ENCODE measurements at places on chromosomes 11 and 22.

- DNase-seq: no peak
These were observed 140.5 kb downstream of the TRIM44 start for GRCh38 chr11:35803115-35803514.

GRCh38 chr22:27378311-27378800, 423.2 kb downstream of the MN1 start:
- DNase-seq: peak; percentile 45

- DNase-seq: no peak
These were observed 591.2 kb downstream of the INSC start for GRCh38 chr11:15705891-15706290.

DNA sequence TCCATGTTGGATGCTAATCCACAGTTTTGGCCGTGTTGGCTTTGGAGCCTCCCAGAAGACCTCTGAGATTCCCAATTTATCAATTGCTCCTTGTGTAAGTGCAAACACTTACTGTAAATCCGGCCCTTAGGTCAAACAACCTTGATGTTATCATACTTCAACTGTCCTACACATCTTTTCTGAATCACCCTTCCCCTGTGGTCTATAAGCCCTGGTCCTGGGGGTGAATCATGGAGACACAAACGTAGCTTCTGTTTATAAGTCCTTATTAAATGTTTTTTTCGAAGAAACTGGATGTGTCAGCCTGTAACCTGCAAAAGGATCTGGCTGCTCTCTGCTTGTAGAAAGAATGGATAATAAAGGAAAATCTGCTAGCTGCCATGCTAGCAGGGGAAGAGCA, 1.7 kb upstream of the IL10RA start:
- DNase-seq: no peak

DNA sequence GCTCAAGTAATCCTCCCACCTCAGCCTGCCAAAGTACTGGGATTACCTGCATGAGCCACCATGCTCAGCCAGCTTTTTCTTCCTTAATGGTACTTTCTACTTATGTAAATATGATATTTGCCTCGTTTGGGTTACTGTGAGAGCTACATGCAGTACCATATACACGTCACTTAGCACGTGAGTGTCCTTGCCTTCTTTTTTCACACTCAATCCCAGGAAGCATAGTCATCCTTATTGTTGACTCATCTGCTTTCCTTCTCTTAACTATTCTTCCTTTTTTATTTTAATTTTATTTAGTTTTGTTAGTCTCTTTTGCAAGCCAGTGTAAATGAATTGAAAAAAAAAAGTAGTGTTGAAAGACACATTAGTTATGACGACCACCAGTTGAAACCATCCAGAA, 205.9 kb downstream of the HIPK3 start:
- no peak for DNase-seq

DNA sequence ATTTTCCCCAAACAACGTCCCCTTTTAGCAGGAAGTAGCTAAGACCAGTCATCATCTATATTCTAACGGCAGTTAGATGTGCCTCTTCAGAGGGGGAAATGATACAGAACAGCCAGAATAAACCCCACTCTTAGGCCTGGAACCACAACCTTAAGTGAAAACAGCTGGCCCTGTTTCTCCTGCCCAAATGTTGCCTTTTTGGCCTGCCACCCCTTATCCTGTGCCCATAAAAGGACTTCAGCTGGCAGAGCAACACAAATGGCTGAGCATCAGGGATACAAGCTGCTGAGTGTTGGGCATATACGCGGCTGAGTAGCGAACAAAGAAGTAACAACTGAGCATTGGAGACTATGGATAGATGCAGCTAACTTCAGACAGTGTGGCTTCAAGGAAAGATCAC, 1491.4 kb downstream of the LRRC4C start:
- no peak for DNase-seq

DNA sequence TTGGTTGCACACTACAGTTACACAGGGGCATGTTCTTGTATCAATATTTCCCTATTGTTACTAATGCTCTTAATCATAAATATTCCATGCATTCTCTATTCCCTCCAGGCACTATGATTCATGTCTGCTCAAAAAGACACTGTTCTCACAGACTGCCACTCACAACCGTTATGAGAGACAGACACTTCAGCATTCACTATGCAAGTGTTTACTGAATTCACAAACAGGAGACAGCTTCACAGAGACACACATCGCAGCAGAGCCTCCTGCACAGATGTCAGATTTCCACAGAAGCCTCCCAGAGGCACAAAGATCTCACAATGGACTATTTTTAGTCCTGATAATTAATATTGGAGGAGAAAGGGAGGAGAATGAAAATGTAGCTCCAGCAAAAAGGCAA, 930.4 kb downstream of the OPCML start:
- DNase-seq: no peak

DNA sequence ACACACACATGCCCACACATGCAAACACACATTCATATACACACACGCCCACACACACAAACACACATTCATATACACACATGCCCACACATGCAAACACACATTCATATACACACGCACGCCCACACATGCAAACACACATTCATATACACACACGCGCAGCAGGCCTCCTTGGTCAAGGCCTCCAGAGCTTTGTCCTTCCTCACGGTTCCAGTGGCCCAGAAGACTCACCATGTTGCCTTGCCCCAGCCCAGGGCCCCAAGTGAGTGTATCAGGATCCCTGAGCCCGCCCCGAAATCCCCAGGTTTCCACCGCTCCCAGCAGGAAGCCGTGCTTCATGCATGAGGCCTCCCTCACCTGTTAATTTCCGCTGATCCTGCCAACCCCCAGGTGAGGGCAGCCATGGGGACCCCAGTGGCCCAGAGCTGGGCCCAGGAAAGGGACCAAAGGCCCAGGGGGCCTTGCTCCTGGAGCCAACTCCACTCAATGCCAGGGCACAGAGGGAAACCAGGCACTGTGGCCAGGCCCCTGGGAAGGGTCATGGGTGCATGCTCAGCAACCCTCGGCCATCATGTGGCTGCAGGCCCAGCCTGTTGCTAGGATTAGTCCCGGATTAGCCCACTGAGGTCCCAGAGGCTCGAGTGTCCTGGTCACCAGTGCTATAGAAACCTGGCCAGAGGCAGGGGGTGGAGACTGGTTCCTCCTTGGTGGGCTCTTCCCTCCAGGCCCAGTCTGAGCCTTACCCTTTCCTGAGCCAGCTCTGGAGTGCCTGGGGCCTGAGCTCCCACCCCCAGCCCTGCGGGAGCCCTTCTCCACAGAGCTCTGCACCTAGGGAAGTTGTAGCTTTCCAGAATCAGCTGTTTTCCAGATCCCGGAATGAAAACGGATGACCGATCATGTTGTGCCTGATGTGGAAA, 34.4 kb downstream of the IGF2 start:
- DNase-seq: no peak

DNA sequence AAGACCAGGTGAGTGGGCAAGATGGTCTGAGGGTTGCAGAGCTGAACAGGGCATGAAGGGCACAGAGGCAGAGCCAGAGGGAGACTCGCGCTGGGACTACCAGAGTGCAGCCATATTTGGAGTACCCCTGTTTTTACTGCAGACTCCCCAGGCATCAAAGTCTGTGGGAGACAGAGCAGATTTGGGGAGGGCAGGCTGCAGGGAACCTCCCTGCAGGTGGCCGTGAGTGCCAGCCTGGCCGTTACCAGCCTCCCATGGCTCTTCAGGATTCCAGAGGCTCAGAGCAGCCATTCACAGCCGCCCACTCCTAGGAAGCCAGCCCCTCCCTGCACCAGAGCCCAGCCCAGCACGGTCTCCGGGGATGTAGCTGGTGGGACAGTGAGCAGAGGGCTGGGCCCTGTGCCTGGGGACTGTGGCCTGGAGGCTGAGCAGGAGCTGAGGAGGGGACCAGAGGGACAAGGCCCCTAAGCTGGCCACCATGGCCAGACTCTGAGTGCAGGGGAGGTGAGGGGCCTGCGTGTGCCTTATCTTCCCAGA, at the start of gene SEPTIN3:
Gene SEPTIN3 (plus strand): TSS at position 334 of the 537 bp plus-strand sequence. CDS start 2,050 bp downstream, outside the sequence.
- no peak for DNase-seq

DNA sequence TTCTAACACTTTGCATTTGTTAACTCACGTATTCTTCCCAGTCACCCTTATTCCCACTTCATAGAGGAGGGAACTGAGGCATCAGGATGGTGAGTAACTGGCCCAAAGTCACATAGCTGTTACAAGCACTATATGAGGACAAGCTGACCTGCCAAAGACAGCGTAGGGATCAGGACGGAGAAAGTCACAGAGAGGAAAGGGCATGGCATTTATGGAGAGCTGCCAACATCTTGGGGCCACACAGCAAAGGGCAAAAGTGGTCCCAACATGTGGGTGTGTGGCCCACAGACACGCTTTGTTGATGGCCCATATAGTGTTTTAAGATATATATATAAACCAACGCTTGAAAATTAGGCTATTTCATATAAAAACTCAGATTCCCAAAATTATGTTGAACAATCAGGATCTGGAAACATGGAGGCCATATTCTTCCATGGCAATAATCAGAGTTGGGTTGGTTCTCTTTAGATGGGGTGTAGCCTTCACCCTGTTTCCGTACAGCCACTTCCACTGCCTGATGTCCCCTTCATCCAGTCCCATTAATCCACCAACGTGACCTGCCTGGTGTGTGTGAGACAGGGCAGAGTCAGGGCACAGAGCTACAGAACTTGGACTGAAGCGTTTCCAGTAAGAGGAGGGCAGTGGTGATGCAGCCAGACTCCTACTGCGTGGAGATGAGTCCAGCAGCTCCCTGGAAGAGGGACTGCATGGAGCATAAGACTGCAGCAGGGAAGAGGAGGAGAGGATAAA, 39.9 kb upstream of the CD5 start:
- DNase-seq: no peak

DNA sequence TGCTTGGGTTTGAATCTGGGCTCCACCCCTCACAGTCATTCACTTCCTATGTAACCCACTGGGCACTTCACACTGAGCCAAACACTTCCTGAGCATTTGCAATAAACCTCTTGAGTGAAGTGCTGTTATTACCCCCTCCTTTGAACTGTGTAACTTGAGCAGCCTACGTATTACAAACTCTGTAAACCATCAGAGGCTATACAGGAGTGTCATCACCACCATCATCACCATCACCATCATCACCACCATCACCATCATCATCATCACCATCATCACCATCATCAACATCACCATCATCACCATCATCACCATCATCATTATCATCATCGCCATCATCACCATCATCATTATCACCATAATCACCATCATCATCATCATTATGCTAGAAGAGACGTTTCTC, 18.4 kb downstream of the RTL6 start:
- DNase-seq: no peak

DNA sequence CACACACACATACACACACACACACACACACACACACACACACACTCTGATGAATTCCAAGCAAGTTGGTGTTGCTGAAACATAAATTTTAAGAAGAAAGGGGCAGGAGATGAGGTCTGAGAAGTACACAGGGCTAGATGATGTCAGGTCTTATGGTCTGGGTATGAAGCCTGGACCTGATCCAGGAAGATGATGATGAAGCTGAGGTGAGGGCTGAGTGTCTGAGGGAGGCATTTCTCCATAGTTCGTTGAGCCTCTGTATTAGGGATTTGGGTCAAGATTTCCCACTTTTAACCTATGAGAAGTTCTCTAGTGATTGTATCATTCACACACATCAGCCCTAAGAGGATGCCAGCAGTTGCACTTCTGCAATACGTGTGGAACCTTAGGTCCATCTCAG, 32.6 kb downstream of the KREMEN1 start:
- no peak for DNase-seq

GRCh38 chr11:31214372-31214771, 155.2 kb downstream of the DCDC1 start:
- no peak for DNase-seq

GRCh38 chr11:65181569-65182257, at the start of gene CAPN1:
Gene CAPN1 (plus strand): TSS chr11:65181928. CDS start chr11:65182702, 774 bp downstream.
- peak; percentile 83 for DNase-seq

DNA sequence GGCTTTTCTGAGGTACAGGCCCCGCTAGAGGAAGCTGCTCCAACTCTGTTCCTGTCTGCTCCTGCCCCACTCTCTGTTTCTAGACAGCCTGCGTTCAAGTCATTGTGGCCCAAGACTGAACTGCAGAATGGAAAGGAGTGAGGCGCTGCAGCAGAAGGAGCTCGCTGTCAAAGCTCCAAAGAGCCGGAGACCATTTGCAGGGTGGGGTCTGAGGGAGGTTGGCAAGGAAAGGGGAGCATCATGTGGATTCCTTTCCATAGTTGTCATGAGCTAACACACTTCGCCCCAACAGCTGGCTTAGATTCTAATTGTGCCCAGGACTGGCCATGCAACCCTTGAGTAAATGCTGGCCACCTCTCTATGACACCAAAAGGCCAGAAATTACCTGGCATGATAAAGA, 18.8 kb downstream of the APOL4 start:
- no peak for DNase-seq

DNA sequence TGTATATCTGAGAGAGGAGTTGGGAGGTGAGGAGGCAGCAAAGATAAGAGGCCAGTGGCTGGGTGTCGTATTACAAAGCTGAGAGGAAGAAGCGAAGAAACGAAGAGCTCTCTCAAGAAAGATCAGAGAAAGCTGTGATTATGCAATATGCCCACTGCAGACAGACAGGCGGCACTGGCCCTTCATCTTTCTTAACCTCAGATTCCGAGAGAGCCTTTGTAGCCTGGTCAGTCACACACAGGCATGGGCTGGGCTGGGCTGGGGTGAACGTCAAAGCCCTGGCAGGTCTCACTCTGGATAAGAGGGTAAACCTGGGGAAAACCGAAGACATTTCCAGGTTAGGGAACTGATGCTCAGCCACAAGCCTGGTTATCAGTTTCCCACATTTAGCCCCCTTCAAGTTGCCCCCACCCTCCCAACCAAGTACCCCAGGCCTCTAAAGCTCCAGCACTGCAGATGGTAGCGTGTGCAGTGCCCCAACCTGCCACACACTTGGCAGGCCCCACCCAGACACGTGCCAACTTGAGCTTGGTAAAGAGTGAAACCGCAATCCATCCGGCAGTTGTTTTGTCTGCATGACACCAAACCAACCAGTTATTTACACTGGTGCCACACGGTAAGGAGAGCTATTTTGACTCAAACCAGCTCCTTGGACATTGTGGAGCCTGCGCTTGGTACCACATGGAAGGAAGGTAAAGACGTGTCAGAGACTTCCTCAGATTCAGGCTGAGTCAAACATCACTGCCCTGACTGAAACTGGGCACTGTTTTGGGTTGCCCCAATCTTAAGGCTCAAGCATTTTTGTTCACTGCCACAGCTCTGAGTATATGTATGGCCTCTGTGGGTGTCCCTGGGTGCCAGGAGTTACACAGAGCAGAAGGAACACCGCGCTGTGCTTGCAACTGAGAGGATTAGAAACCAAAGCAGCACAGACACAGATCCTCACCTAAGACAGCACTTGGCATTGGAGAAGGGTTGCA, 135.9 kb downstream of the FDX1 start:
- DNase-seq: peak; percentile 34

DNA sequence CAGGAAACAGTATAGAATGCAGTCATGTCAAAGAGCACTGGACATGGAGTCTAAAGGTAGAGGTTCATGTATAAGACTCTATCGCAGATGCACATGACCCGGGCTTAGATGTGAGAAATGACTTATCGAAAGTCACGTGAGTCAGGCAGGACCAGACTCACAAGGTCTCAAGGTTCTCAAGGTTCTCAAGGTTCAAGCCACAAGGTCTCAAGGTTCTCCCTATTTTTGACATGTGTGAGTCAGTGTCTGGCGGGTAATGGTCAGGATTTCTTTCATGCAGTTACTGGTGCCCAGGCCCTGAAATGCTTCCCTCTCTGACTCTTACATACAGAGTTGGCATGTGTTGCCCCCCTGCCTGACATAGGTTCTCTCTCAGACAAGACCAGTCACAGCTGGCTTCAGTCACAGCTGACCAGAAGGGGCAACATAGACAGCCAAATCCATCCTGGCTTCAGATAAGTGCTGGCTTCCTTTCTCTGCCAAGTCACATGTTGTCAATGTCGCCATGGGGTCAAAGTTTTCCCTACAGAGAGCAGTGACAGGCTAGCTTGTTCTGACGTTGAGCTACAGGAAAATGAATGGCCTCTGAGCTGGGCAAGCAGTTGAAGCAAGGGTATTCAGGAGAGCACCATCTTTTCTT, 10.1 kb downstream of the CSRP3 start:
- DNase-seq: no peak

Measured in astrocyte of the hippocampus (primary cell).